Immature natural killer cell (primary cell): ENCODE measurements at places on chromosomes 11 and 22.

DNA sequence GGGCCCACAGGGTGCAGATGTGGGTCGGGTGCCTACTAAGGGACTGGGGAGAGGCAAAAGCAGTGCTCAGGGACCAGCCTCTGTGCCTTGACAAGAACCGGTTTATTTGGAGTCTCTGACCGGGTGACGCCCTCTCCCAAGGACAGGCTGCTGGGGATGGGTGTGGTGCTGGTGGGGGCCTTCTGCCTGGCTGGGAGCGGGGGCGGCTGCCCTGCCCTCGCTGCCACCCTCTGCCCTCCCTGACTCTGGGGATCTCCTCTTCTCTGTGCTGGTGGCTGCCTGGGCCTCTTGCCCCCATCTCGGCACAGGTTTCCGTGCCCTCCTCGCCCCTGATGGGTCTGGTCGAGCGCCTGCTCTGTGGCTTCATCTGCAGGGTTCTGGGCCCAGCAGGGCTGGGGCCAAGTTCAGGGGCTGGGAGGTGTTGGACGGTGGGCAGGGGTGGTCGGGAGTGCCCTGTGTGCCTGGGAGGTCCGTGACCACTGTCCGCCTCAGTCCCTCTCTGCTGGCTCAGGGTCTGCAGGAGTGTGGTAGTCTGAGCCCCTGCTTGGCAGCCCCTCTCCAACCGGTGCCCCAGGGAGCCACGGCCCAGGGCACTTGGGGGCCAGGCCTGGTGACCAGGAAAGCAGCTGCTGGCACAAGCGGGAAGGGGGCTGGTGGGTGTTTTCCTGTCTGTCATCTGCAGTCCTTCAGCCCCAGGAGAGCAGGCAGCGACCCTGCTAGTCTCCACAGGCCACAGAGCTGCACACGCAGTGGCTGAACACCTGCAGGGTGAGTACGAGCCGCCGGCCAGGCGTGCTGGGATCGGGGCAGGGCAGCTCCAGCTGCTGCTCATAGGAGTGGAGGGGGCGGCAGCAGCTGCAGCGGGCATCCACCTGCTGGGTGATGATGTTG lies 23.5 kb downstream of the MUC6 start:
- no peak for DNase-seq

DNA sequence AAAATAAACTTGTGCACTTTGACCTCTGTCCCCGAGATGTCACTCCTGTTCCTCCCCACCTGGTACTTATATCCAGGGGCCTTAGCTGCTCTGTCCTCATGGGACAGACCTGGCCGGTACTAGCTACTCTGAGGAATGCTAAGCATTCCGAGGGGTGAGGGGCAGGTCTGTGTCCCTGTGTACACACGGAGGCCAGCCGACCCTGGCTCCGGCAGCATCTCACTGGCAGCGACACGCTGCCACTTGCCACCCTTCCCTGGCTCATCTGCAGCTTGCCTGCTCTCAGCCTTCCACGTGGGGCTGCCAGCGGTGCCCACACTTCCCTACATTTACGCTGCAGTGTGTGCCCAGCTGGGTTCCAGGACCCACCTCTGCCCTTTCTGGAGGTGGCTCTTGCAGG lies 21.6 kb upstream of the TEF start:
- DNase-seq: no peak

DNA sequence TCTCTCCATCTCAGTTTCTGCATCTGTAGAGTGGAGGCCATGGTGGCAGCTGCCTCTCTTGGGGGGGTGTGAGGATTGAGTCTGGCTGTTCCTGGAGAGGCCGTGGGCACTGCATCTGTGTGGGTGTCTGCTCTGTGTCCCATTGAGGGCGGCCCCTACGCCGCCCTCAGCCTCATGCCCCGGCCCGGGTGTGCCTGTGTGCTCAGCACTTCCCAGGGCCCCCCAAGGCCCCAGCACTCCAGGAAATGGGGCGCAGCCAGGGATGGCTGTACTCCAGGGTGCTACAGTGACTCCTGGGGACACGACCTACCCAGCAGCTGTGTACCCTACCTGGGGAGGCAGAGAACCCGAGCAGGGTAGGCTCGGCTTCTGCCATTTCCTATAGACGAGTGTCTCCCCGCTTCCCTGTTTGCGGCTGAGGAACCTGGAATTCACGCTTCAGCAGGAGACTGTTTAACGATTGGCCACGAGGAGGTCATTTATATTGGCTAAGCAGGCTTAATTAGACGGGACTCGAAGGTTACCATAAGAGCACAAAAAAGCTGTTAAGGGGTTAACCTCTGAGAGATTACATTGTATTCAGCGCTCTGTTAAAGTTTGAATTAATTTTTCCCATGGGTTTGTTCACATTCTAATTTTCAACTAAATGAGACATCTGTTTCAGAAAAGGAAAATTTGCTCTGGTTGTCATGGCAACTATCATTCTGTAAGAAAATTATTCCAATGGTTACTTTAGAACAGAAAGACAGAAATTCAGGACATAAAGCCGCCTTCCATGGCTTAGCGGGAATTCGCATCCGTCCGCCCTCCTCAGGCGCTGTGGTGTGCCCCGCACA lies 76.4 kb downstream of the MPPED1 start:
- no peak for DNase-seq

DNA sequence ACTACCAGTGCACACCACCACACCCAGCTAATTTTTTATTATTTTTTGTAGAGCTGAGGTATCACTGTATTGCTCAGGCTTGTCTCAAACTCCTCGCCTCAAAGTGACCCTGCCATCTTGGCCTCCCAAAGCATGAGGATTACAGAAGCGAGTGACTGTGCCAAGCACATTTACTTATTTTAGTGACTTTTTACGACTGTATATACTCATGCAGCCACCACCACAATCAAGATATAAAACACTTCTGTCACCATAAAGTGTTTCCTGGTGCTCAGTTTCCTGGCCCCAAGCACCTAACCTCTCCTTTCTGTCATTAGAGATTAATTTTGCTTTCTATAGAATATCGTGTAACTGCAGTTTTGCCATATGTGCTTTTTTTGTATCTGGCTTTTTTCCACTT lies 25.9 kb downstream of the ELP4 start:
- no peak for DNase-seq

- no peak for DNase-seq
Measured at GRCh38 chr11:74377689-74378088, 20.5 kb downstream of the PGM2L1 start.

- no peak for DNase-seq
Measured at GRCh38 chr11:17743026-17743807, 8.6 kb downstream of the KCNC1 start.

DNA sequence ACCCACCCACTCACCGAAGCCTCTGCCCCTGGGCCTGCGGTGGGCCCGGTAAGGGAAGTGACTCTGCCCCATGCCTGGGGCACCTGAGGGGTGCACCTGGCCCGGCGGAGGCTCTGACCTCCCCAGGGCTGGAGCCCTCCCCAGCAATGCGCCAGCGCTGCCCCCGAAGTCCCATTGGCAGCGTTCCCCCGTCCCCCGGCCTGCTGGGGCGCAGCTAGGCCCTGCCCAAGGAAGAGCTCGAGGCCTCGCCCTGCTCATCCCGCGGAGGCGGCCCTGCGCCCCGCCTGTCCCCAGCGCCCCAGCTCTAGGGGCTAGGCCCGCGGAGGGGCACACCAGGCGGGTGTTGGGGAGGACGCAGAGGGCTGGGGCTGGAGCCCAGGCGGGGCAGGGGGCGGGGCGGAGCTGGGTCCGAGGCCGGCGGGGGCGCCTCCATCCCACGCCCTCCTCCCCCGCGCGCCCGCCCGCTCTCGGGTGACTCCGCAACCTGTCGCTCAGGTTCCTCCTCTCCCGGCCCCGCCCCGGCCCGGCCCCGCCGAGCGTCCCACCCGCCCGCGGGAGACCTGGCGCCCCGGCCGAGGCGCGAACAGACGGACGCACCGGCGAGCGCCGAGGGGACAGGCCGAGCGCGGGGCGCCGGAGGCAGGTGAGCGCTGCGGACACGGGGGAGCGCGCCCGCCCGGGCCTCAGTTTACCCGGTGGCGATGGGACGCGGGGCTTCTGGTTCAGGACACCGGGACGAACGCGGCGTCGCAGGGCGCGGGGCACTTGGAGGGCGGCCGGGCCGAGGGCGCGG lies at the start of gene EPS8L2:
Gene EPS8L2, plus strand, starts transcription at position 586 of the 793 bp plus-strand sequence. CDS start 3,177 bp downstream, outside the sequence.
- DNase-seq: no peak

- DNase-seq: no peak
Measured at GRCh38 chr22:40446203-40446602, 75.8 kb downstream of the SGSM3 start.

GRCh38 chr11:73468590-73469161 lies 92.5 kb downstream of the RELT start:
- no peak for DNase-seq

DNA sequence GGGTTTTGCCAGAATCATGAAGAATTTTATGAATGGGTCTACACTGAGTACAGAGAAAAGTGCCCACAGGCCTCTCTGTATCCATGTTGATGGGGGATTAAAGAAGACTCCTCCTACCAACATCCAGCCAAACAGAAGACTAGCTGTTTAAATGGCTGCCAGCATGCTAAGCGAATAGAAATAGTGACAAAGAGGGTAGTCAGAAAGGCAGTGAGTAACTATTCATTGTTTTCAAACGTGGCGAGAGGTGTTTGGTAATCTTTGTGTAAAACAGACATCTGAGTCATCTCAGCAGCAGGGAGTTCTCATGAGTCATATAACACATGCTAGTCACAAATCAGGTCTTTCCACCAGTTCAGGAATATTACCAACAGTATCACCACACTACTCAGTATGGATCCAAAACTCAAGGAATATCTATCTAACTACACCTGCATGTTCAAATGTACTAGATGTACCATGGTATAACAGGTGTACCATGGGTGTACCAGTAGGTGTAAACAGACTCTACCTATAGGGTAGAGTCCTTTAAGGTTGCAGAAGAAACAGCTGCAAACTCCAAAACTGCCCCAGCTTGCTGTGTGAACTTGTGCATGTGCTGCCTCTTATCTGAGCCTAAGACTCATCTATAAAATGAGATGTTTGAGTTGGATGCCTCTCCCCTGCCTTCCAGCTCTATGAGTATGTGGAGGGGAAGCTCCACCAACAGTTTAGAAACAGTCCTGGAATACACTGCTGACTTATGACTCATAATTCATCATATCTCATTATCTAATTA lies 82.0 kb downstream of the SLC1A2 start:
- no peak for DNase-seq

GRCh38 chr22:27223317-27224177 lies 566.2 kb downstream of the MIAT start:
- no peak for DNase-seq

- DNase-seq: no peak
Measured at GRCh38 chr22:31867386-31868153, 76.8 kb upstream of the YWHAH start.

DNA sequence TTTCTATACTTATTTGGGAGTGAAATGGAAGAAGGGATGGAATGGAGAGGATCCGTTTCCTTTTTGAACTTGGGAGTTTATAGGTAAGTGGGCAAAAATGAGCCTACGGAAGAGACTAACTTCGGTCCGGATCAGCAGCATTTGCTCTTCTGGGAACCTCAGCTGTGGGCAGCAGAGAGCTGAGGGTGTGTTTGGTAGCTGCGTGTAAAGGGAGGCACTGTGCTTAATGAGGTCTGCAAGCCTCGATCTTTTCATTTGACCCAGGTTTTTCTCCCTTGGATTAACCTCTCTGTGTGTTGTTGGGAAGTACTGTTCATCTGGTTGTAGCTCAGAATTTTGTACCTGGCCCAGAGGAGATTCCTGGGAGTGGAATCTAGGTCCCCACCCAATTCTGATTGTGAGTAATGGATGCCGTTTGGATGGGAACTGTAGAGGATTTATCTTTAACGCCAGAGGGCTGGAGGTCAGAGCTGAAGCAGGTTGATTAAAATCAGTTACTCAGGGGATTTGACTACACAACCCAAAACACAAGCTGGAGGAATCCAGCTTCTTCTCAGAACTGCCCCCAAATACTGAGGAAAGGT lies 201.6 kb upstream of the SORL1-AS1 start:
- no peak for DNase-seq

DNA sequence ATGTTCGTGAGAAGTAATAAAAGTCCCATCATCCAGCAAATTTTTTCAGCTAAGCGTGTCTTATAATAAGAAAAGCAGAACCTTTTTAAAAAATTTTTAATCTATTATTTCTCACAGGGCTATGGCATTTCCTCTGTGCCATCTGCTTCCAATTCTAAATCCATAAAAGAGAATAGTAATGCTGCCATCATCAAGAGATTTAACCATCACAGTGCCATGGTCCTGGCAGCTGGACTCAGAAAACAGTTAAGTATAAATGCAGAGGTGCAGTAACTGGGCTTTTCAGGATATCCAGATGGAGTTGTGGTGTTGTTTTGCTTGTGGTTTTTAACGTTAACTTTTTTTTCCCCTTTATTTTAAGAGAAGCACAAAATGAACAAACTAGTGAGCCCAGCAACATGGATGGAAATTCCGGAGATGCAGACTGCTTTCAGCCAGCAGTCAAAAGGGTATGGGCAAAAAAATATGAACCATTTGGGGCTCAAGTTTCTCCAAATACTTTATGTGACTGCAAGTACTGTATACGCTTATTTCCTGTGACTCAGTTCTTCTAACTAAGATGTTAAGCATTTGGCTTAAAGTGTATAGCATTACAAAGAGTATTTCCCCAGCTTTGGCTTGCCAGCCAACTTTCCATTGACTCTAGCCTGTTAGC lies 25.2 kb downstream of the GTF2H1 start:
- no peak for DNase-seq

- no peak for DNase-seq
Measured at GRCh38 chr11:72899238-72899637, 85.0 kb downstream of the ATG16L2 start.

DNA sequence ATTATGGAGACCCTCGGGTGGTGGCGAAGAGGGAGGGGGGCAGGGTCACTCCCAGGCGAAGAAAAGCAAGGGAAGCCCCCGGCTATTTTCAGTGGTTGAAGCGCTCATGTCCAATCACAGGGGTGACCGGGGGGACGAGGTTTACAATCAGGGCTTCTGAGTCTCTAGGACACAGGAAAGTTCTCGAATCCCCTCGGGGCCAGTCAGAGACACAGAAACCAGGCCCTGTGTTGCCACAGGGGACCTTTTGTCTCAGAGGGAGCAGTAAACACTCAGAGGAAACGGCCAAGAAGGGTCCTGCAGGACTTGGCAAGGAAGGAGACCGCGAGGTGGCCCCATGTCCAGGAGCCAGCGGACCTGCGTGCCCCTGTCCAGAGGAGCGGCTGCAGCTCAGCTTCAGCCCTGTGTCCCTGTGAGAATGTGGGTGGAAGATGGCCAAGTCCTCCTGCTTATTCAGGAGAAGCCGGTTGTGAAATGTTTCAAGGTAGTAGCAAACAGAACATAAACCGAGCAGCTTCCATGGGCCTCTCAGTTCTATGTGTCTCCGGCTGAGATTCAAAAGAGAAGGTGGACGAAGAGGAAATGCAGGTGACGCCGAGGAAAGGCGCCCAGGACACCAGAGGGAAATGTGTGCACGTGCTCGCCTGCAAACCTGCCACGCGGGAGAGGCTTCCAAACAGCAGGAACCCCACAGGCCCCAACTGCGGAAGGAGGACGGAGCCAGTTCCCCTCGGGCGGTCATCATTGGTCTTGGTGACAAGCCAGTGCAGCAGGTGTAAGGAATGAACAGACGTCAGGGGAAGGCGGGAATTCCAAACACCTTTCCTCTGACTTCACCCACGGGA lies 357.6 kb downstream of the BRD1 start:
- DNase-seq: no peak

DNA sequence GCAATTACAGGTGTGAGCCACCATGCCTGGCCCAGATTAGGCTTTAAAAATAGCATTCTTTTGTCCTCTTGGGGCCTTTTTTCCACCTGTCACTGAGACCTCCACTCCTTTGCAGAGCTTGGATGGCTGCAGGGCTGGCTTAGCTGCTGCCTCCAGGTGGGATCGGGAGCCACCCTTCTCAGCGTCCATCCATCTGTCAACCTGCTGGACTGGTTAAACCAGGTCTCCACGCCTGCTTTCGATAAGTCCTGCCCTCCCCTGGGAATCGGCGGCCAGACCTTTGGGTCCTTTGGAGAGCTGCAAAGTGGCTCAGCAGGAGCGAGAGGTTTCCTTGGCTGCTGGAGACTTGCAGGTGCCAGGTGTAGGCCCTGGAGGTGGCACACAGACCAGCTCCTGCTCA lies 23.4 kb upstream of the GRAMD4 start:
- no peak for DNase-seq
